Immature natural killer cell (primary cell): ENCODE measurements at places on chromosomes 5 and 9.

DNA sequence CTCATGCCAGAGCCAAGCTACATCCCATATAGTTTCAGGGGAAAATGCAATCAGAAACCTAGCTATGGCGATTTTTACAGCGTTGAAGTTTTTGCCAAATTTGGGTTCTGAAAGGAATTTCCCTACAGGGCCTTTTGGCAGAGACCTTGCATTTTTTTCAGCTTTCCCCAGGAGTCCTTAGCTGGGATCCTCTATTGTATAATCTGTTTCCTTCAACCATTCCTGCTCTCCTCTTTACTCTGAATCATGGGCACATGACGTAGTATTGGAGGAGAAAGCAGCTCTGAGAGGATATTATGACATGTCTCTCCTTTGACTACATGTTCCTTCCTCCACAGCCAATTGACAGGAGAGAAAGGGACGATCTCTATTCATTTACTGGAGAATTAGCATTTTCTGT is 118.5 kb upstream of the ERCC6L2 start:
- no peak for DNase-seq

DNA sequence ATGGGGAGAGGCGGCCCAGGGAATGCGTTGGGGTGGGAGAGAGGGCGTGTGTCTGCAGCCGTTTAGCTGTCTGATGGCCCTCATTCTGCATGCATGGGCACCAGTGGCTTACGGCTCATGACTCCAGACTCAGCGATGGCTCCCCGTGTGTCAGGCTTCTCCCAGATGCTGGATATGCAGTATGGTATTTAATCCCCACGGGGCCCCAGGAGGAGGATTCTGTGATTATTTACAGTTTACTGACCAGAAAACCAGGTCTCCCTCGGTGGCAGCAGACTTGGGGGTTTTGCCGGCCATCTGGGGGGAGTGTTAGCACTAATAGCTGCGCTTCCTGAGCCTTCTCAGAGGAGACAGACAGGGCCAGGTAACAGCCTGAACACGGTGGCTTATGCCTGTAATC is 4.3 kb downstream of the PRDM12 start:
- DNase-seq = no peak

DNA sequence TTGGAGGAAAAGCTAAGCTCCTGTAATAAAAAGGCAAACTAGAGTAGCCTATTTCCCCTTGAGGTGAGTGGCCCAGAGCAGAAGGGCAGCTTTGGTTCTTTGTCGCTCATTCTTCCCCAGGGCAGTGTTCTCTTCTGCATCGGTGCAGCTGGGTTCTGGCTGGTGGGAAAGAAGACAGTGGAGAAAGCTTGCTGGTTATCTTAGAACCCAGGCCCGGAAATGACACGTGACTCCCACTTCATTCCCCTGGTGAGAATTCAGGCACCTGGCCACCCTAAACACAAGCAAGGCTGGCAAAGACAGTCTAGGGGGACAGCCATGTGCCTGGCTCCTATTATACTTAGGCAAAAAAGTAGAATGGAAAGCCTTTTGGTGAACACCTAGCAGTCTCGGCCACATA is 32.5 kb upstream of the GSN start:
- DNase-seq = no peak

DNA sequence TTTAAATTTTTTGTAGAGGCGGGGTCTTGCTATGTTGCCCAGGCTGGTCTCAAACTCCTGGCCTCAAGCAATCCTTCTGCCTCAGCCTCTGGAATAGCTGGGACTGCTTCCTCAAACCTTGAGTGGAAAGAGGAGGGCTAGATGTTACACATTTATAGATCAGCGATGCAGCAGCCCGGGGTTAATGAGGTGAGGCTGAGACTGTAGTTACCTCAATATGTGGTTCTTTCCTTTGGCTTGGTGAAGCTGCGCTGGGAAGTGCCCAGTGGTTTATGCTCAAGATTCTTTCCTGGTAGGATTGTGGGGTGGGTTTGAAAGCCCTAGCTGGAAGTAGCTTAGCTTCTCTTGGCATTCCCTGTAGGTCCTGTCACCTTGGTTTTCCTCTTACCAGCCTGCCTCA is 22.5 kb downstream of the ZNF618 start:
- no peak for DNase-seq

DNA sequence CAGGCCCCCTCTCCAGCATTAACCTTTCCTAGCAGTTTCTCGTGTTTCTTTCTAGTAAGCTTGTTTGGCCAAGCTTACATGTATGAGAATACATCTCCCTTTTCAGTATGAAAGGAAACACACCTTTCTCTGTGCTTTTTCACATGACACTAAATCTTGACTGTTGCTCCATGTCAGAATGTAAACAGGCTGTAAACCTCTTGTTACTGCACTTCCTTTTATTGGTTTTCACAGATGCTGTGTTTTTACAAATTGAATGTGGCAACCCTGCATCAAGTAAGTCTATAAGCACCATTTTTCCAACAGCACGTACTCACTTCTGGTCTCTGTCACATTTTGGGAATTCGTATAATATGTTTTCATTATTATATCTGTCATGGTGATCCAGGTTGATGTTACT is 2.2 kb upstream of the CANX start:
- DNase-seq = peak; percentile 9

GRCh38 chr5:168941901-168942300 is 359.0 kb downstream of the SLIT3 start:
- no peak for DNase-seq

DNA sequence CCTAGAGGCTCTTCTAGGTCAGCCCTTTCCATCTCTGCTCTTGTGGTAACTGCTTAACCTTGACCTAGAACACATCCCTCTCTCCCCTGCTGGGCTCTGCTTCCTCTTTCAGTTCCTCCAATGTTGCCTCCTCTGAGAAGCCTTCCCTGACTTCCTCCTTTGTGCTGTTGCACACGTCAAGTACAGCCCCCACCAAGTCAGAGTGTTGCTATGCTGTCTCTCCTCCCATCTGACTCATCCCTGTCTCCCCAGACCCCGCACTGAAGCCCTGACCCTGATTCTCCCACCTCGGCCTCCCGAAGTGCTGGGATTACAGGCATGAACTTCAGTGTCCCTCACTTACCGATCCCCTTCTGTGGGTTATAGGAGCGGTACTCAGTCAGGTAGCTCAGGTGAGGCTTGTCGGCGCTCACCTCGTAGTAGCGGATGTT is 10.4 kb upstream of the TRIM14 start:
- DNase-seq = no peak

DNA sequence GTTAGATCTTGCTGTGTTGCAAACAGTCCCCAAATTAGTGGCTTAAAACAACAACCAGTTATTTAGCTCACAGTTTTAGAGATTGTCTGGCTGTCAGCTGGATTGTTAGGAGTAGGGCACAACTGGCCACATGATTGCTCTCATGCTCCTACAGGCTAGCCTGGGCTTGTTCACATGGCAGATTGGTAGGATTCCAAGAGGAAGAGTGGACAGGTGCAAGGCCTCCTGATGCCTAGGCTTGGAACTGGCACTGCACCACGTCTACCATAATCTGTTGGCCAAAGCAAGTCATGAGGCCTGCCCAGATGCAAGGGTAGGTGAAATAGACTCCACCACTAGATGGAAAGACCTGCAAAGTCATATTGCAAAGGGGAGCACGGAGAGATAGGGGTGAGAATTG is 76.4 kb downstream of the ACER2 start:
- no peak for DNase-seq

GRCh38 chr5:9278921-9279603 is 266.8 kb downstream of the SEMA5A start:
- DNase-seq = no peak

GRCh38 chr5:154518438-154518867 is 40.4 kb upstream of the HAND1 start:
- no peak for DNase-seq

GRCh38 chr9:86798966-86799365 is 148.3 kb downstream of the GAS1 start:
- DNase-seq = no peak

DNA sequence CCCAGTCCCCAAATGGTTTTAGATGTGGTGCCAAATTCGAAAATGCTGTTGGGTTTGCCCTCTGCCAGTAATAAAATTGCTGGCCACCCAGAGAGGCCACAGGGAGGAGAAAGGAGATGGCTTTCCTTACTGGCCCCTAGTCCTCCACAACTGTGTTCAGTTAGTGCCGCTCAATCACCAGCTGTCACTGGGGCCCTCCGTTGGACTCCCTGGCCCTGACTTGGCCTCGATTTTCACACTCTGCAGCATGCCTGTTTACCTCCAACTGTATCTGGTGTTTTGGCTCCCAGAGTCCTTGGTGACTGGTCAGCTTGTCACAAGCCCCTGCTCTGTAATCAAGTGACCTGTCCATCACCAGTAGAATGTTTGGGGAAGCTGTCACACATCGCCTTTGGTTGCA is 97.8 kb downstream of the PAPPA start:
- no peak for DNase-seq

- DNase-seq = no peak
Observed at GRCh38 chr5:10507575-10508096, 56.2 kb upstream of the ANKRD33B start.

DNA sequence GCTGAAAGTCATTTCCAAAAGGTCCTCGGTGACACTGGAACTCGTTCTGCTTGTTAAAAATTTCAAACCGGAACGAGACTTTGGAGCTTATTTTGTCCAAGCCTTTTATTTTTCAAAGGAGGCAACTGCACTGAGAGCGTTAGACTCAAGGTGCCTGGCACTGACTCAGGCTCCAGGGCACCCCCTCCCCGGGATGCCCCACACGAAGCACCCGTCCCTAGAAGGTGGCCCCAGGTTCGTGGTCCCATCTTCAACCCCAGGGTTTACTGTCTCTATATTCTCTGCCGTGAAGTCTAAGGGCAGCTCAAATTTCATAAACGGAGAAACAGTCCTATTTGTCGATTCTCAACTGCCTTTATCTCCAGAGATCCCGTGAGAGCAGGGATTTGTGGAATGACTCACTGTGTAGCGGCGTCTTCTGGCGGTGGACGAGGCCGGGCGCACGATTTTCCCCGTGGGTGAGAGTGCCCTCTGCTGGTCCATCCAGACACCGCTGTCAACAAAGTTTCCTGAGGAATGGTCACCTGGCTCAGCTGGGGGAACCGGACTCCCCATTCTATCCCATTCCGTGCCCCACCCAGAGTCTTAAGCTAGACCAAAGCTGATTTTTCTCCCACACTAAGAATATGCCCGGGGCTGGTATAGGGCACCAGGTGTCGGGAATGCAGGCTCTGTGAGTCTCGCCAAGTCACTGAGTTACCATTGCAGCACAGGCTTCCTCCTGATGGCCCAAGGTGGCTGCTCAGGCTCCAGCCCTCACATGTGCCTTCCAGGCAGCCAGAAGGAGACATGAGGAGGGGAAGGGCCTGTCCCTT is 27.1 kb upstream of the SLC6A19 start:
- peak; percentile 37 for DNase-seq

- DNase-seq = no peak
Observed at GRCh38 chr5:31144364-31144763, 49.1 kb upstream of the CDH6 start.

GRCh38 chr9:129934041-129934591 is 98.9 kb downstream of the USP20 start:
- DNase-seq = no peak

GRCh38 chr5:102306121-102306520 is 10.0 kb upstream of the SLCO4C1 start:
- DNase-seq = no peak

DNA sequence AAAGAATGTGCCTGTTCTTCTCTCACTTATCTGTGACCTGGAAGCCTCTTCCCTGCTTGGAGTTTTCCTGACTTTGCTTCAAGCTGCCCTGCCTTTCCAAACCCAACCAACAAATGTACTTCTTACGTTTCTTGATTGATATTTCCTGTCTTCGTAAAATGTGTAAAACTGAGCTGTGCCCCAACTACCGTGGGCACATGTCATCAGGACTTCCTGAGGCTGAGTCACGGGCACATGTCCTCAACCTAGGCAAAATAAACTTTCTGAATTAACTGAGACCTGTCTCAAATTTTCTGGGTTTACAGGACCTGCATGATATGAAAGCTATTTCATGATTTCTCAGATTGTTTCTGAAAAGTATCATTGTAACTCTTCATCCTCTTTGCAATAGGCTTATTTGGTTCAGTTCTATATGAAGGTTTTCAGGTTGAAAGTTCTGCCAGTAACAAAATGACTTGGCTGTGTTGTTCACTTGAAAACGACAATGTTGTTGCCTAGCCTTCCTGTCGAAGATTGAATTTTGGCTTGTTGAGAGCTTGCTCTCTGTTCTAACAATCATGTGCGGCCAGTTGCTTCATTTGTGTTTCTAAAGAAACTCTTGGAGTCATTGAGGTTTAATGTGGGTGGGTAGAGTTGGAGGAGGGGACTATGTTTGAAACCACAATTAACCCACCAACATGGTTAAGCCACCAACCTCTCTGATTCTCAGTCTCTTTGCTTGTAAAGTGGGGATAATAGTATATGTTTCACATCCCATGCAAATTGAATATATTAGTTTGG is 145.6 kb downstream of the FBXL7 start:
- no peak for DNase-seq

GRCh38 chr5:157130925-157131324 is 11.7 kb downstream of the MED7 start:
- DNase-seq = no peak

DNA sequence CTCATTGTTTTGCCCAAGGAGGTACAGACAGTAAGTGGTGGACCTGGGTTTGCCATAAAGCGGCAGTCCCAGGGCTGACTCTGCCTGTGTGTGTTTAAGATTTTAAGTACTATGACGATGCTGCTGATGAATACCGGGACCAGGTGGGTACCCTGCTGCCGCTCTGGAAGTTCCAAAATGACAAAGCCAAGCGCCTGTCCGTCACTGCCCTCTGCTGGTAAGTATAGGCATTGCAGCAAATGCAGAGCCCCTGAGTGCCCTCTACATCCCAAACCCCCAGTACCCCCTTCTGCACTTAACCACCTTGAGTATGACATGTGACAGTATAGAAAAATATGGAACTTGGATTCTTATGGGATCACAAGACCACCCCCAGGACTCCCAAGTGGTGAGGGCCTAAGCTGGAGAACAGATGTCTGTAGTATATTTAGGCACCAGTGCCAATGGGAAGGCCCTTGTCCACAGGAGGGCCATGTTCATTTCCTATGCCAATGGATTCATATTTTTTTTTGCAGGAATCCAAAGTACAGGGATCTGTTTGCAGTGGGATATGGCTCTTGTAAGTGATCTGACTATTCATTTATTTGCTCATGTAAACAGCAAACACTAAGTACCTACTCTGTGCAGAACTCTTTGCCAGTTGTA is 22.0 kb downstream of the ENHO start:
- DNase-seq = peak; percentile 62

GRCh38 chr5:39315995-39316394 is 48.3 kb downstream of the C9 start:
- no peak for DNase-seq

DNA sequence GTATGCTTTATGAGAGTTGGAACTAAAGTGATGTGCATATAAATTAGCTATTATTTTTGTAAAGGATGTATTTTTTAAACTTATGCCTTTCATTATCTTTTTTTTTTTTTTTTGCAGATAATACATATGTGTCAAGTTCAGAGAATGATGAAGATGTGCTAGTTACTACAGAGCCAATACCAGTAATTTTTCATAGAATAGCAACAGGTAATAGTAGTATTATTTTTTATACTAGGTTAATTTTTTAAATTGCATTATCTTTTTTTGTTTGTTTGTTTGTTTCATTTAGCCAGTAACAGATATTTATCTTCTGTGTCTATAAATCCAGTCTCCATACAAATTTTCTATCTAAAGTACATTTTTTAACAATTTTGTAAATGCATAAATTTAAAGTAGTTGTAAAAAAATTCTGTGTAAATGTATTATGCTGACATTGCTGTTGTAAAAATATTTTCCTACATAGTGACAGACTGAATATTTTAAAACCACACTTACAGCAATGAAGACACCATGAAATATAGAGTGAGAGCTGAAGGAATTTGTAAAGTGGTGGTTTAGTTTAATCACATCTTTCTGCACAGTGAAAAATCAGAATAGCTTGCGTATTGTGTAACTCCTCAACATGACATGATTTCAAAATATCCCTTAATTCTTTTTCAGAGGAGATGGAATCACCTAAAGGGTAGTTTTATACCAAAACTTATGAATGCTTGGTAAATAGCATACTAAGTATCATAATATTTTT is 93.3 kb downstream of the PARP8 start:
- DNase-seq = no peak
